Iris pigment epithelial cell (primary cell): ENCODE measurements at places on chromosomes 12 and 14.

DNA sequence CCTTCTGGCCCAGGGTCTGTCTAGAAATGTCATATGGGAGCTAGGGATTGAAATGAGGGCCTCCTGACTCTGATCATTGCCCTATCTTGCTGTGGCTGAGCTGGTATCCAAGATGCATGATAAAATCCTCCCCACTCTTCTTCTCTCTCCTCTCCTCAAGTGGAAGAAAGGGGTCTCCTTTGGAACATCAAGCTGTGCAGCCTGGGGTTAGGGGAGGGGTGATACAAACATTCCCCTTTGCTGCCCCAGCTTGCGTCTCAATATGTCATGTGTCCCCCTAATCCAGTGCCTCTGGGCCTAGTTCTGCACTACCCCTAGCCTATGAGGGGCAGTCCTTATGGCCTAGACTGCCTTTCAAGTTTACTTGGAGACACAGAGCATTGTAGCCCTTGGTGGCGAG is 8.5 kb downstream of the RDH16 start:
- DNase-seq = no peak

DNA sequence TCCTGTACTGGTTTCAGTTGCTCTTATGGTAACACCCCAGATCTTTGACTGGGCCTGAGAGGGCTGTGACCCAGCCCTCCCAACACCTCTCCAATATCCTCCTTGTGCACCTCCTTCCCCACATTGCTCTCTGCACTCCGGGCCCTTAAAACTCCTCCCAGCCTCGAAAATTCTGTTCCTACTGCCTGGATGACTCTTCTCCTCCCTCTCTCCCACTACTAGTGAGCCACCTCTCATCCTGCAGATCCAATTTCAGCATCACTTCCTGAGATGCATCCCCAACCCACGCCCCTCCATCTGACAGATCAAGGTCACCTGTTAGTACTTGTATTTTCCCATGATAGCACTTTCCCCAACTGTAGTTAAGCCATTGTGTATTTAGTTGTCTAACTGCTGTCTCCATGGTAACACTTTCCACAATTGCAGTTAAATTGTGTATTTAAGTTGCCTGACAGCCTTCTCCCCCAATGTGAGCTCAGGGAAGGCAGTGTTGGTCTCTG is 11.5 kb upstream of the NT5DC3 start:
- DNase-seq = peak; percentile 57

DNA sequence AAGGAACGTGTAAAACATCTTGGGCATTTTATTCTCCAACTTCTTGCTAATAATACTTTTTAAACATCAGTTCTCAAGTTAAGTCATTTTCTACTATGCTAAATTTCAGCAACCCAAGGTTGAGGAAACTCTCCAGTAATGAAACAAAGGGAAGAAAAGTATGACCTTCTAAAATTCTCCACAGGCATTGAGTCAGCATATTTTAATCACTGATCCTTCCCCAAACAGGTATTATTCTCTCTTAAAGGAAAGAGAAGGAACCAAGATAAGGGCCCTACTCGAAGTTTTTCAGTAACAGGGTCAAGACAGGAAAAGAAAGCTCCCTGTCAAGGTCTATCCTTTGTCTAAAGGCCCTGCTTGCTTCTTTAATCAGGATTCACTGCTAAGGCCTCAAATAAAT is 3.0 kb downstream of the KICS2 start:
- no peak for DNase-seq

DNA sequence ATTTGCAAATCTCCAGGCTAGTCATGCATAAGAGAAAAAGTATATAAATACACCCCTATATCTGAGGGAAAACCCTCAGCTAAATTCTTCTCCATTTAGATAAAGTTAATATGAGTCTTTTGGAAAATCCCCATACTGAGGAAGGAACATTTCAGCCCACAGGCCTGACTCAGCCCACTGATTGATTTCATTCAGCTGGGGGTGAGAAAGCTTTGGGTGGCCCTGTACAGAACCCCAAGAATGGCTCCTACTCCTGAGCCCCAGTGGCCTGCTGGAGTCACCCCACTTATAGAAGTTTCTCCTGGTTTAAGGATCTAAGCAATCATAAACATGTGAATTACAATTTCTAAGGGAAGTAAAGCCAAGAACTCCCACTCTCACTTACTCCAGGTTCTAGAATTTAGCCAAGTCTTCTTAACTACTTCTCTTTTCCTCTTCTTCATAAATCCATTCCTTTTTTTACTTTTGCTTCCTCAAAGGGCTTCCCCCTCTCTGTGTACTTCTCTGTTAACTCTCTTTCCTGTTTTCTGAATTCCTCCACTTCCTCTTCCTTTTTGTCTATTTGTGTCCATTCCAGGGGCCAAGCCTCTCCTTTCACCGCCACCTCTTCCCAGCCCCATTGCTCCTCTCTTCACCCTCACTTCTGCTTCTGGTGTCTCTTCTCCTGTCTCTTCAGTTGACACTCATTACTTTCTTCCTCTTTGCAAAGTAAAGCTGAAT is 21.0 kb downstream of the RTN1 start:
- peak; percentile 33 for DNase-seq

DNA sequence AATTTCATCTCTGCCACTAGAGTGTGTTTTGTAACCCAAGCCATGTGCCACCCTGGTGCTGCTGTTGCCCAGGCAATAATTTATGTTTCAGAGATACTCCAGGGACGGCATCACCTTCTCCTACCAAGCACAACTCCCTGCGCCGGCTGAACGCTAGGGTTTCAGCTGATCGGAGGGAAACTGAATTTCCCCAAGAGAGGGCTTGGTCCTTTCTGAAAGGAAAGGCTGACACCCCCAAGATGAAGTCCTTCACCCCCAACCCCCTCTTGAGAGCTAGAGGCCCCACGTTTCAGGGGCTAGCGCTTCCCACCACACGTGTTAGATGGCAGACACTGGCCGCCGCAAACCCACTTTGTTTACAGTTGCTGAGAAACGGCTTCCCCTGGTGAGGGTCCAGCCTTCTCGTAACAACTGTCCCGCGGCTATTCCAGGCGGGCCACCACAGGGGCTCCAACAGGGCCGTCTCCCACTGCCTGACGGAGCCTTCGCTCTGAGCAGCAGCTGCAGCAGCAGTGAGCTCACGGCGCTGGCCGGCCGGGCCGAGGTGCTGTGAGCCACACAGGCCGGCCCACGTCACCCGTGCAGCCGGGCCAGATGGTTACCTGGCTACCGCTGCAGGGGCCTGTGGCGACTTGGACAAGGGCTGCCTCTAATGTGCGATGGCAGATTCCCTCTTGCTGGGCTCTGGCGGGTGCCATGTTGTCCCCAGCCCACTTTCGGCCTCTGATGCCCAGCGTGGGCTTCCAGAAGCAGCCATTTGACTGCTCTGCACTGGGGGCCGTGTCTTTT is 66.4 kb downstream of the TESC start:
- peak; percentile 33 for DNase-seq

DNA sequence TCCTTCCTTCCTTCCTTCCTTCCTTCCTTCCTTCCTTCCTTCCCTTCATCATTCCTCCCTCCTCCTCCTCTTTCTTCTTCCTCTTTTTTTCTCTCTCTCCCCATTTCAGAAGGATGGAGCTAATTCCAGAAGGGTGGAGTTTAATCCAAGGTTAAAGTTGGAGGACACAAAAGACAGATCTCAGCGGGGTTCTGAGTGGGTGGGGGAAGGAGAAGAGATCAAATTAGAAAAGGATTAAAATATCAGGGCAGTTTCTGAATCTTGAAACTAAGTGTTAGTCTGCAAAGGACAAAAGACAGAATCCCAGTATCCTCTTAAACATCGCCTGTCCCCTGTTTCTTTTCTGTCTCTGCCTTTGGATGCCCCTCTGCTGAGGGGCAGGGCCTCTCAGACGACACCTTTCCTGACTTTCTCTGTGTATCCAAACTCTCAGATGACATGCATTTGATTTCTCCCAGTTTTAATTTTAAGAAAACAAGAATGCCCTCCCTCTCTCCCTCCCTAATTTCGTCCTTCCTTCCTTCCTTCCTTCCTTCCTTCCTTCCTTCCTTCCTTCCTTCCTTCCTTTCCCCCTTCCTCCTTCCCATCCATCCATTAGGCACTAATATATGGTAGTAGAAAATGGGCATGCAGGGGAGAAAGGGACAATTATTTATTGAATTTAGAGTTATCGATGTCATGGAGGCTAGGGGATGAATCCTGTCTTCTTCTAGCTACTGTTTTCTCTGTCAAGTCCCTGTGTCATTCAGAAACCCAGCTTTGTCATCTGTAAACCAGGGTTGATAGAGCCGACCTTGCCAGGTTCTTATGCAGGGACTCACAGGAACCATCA is 269.1 kb downstream of the VRK1 start:
- no peak for DNase-seq

DNA sequence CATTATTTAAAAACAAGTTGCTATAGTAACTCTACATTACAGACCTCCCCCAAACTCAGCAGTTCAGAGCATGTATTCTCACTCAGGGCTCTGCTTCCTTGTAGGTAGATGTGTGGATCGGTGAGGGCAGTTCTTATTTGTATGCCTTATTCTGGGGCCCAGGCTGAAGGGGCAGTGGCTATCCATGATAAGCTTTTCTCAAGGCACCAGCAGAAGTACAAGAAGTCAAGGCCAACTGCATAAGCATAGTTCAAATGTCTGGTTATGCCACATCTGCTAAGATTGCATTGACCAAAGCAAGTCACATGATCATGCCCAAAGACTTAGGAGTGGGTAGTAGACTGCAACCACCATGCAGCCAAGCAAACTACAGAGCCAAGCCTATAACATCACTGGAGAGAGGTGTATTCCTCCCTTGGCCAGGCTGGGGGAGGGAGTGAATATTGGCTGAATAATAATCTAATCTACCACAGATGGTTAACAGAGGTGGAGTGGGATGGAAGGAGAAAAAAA is 4.6 kb downstream of the PSEN1 start:
- DNase-seq = no peak

DNA sequence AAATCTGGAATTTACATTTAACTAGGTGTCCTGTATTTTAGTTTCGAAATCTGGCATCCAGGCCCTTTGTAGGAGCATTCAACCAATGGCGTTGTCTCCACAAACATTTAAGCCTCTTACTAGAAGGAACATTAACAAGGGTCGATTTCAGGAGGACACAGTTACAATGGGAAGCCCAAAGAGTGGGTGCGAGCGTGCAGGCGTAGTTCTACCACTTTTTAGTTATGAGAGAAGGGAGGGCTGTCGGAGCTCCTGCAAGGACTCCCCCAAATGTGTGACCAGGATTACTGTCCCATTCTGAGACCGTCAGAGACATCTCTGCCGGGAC is 365 bp upstream of the ABHD4 start:
- no peak for DNase-seq

- no peak for DNase-seq
Observed at GRCh38 chr12:108373111-108373510, 34.0 kb upstream of the CMKLR1 start.

DNA sequence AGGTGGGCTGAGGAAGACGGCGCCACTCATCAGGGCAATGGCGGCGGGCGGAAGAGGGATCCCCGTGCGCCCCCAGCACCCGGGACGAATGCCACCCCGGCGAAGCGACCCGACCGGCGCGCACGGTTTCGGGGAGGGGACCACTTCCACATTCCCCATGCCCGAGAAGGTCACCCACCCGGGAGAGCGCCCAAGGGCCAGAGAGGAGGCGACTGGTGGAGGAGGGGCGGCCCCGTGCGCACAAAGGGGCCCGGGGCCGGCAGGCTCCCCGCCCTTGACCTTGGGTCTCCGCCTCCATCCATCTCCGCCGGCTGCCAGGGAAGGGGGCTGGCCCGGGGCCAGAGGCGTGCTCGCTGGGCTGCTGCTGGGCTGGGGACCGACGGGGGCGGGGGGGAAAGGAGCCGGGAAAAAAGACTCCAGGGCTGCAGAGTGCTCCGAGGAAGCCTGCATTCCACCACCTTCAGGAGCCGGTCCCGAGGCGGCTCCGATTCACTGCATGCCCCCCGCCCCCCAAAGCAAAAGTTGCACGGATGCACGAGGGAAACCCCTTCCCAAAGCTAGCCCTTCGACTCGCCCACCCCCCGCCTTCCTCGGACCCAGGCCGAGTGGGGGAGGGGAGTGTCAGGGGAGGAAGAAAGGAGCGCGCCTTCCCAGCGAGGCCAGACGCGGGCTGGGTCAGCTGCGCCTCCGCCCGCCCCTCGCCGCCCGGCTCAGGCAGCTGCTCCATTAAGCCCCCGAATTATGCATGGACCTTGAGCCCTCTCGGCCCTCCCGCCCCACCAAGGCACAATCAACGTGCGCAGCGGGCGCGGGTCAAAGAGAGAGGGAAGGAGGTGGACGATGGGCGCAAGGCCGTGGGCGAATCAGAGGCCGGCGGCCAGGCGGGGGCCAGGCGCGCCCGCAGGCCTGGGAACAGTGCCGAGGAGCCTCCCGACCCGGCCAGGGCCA is 26.2 kb downstream of the BCL11B start:
- DNase-seq = no peak

- DNase-seq = no peak
Observed at GRCh38 chr12:101571105-101571504, 23.7 kb upstream of the MYBPC1 start.
